ENCODE measurements at places on chromosomes 2 and 18. TPM values are rescaled to one million over a fixed set of nuclear protein-coding genes. Genes with fewer than 3 reads are reported as not detected.

ICOS gene
- not detected for total RNA-seq

ZAP70 gene
- total RNA-seq, result 4.3 TPM

TNFRSF11A gene
- 9.1 TPM for total RNA-seq

RMDN2 gene
- 5.3 TPM for total RNA-seq

GRCh38 chr2:239960929-239961661, 64.0 kb downstream of the NDUFA10 start:
- DNase-seq, result peak; percentile 32

DNA sequence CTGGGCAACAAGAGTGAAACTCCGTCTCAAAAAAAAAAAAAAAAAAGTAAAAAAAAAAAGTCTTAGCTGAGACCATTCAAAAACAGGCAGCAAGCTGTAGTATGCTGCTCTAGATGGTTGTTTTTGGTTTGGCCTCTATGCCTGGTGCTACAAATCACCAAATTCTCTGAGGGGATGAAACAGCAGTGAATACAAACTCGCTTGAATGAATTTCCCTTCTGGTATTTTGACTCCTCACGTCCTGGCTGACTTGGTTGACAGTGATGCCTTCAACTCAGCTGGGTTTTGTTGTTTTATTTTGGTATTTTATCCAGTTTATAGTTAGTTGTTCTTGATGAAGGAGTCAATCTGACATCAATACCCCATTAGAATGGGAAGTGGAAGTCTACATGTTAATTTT, 3.3 kb upstream of the TCF7L1 start:
- no peak for DNase-seq

DNA sequence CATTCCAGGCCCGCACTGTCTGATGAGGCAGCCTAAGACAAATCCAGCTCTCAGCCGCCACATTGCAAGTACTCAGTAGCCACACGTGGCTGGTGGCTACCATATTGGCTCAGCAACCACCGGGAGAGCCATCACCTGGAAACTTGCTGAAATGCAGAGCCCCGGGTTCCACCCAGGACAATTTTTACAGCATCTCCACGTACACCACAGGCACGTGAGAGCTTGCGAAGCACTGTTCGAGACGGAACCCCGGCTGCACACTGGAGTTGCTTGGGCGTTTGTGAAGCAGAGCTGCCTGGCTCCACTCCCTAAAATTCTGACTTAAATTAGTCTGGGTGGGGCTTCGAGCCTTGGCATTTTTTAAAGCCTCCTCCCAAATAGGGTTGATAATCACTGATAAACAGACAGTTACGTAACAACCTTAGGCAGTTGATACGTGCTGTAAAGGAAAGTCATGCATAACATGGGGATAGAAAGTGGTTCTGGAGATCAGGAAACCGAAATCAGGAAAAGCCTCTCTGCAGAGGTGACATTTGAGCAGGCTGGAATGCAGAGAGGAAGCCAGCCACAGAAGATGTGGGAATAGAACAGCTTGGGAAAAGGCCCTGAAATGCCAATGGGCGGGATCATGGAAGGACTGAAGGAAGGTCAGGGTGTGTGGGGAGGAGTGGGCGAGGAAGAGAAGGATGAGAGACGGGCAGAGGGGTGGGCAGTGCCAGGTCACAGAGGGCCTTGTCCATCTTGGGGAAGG, 6.2 kb downstream of the ASAP2 start:
- peak; percentile 74 for DNase-seq

GRCh38 chr18:79537758-79538157, 141.8 kb upstream of the CTDP1 start:
- DNase-seq, result peak; percentile 21

DNA sequence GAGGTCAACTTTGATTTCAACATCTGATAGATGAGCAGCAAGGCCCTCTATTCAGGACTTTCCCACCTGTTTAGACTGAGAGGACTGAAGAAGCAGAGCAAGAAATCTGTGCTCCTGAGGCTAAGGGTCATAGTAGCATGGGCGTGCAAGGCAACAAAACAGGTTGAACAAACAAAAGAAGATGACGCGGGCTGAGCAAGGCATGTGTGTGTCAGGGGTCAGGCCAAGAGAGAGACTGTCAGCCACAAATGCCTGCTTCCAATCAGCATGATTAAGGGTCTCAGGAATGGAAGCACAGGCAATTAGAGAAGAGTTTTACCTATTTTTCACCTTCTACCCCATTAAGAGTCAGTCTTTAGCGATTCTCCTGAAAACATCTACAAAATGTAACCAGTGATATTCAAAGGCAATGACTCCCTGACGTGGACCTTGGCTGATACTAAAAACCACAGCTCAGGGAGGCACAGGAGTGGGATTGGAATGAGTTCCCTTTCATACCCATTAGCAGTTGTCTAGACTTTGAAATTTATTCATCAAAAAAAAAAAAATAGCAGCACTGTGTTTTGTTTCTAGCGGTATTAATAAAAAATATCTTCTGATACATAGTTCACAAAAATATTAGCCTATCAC, 81.9 kb downstream of the DYNAP start:
- no peak for DNase-seq

- DNase-seq, result no peak
These were observed 339.6 kb upstream of the LRATD1 start for GRCh38 chr2:14292964-14293363.

DNA sequence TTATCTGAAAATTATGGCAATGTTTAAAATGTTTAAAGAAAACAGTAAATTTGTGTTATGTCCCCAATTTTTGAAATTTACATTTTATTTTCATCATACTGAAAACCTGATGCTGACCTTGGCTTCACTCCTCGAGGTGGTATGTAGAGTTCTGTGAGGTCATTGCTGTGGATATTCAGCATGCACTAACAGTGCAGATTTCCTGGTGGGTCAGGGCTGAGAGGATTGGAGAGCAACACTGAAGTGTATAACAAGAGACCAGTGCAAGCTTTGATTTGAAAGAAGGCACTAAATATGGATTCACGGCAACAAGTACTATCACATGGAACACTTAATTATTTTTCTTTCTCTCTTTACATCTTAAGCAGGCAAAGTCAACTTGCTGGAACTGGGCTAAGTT, 134.1 kb downstream of the SLC8A1 start:
- DNase-seq, result no peak

GRCh38 chr2:192828175-192828574, 633.4 kb upstream of the TMEFF2 start:
- no peak for DNase-seq

All from aorta (tissue), 5 donors.